ENCODE measurements at places on chromosomes 12 and 14. TPM values are rescaled to one million over a fixed set of nuclear protein-coding genes. Genes with fewer than 3 reads are reported as not detected.

DNA sequence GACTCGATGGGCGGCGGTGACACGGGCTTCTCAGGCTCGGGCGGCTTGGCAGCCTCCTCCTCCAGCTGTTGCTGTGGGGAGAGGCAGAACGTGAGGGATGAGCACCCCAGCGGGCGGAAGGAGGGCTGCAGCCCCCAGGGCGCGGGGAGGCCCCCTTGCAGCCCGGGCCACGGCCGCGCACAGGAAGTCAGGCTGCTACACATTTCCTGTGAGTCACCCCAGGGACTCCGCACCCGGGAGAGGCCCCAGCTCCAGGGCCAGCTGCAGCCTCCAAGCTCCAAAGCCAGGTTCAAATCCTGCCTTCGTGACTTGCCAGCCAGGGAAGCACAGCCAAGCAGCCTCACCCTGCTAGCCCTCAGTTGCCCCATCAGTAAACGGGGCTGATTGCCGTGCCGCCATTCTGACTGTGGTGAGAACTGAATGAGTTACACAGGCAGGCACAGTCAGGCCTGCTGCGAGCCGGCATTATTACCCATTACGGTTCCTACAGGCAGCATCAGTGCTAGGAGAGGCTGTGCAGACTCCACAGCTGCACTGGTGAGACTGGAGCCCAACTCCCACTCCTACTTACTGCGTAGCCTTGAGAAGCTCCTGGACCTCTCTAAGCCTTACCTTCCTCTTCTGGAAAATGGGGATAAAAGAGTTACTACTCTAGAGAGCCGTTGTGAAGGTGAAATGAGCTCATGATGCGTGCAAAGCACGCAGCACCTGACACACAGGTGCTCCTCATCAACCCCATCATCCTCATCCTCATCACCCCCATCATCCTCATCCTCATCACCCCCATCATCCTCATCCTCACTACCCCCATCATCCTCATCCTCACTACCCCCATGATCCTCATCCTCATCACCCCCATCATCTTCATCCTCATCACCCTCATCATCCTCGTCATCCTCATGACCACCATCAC, 100.9 kb downstream of the NCOR2 start:
- peaks cover 40% of the 10 kb centered on the region for H3K4me1 ChIP-seq
- H3K27me3 ChIP-seq = no peaks in the 10 kb centered on the region
- H3K27ac ChIP-seq = peak overlapping the region; percentile 82
- H3K36me3 ChIP-seq = peaks cover 51% of the 10 kb centered on the region
- peak overlapping the region; percentile 68 for H3K4me3 ChIP-seq

- H3K4me1 ChIP-seq = peaks cover 8% of the 10 kb centered on the region
- H3K27ac ChIP-seq = no peak overlapping the region
- no peak for DNase-seq
- H3K27me3 ChIP-seq = peaks cover 40% of the 10 kb centered on the region
These were observed 120.4 kb upstream of the TMCC3 start for GRCh38 chr12:94770791-94771190.

The KRT7 gene
- total RNA-seq = 8.5 TPM

- H3K36me3 ChIP-seq = no peaks in the 10 kb centered on the region
- H3K4me1 ChIP-seq = no peaks in the 10 kb centered on the region
- H3K4me3 ChIP-seq = no peak overlapping the region
- peaks cover 14% of the 10 kb centered on the region for H3K27me3 ChIP-seq
- H3K27ac ChIP-seq = no peak overlapping the region
- peak; percentile 38 for DNase-seq
These were observed 172.8 kb upstream of the DCN start for GRCh38 chr12:91355150-91356006.
